Activated CD4-positive, alpha-beta T cell treated with anti-CD3 and anti-CD28 coated beads for 24 hours (primary cell): ENCODE measurements at places on chromosomes 1 and 21.
A peak's percentile ranks its signal among the peaks of the same experiment; 100 is the strongest.

DNA sequence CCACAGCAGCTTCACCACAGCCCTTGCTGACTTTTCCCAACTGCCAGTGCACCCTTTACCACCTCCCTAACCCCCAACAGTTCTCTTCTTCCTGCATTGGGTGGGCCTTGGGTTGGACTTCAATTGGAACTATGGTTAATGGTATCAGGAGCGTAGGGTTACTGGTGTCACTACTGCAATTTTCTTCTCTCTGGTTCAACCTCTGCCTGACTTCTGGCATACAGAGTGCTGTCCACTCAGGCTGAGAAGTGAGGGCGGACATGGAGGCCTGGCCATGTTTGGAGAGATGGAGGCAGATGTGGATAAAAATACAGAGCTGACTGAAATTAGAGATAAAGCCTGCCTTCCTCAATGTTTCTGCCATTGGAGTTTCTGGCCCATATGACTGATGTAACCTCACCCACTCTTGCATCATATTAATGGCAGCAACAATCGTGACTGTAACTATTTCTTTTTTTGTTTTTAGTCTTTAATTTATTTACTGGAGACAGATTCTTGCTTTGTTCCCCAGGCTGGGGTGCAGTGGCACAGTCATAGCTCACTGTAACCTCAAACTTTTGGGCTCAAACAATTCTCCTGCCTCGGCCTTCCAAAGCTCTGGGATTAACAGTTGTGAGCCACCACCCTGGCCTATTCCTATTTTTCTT lies 87.8 kb downstream of the NAV1 start:
- DNase-seq = no peak

GRCh38 chr1:27109103-27109822 lies 45.7 kb downstream of the SLC9A1 start:
- no peak for DNase-seq

GRCh38 chr21:45167796-45168222 lies 93.4 kb downstream of the ADARB1 start:
- no peak for DNase-seq

DNA sequence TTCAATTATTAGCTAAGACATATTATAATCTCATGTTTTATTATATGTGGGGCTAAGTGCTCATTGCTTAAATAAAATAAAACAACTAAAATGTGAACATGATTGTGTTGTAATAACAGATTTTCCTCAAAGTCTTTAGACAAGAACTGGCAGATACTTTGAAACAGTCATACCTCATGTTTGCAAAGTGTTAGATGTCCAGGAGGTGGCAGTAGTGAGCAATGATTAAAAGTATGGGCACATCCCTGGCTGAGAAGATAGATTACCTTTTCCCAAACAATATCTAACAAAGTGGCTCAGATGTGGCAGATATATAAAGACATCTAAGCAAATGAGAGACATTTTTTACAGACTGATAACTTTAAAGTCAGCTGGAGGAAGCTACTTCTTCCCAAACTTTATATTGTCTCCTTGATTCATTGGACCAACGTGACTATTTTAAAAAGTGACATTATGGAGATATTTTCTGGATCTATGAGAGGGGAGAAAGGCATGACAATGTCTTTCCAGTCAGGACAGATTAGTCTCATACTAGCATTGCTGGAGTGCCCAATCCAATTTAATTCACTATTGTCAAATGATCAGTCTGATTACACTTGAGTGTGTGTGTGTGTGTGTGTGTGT lies 269.8 kb downstream of the S1PR1 start:
- DNase-seq = peak; percentile 42

- DNase-seq = no peak
Measured at GRCh38 chr1:84078108-84078841, 65.8 kb upstream of the PRKACB start.

DNA sequence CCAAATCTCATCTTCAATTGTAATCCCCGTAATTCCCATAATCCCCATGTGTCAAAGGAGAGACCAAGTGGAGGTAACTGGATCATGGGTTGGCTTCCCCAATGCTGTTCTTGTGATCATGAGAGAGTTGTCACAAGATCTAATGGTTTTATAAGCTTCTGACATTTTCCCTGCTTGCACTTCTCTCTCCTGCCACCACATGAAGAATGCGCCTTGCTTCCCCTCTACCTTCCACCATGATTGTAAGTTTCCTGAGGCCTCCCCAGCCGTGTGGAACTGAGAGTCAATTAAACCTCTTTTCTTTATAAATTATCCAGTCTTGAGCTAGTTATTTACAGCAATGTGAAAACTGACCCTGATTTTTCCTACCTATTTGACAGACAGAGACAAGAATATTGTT lies 162.5 kb upstream of the SYT6 start:
- DNase-seq = no peak

DNA sequence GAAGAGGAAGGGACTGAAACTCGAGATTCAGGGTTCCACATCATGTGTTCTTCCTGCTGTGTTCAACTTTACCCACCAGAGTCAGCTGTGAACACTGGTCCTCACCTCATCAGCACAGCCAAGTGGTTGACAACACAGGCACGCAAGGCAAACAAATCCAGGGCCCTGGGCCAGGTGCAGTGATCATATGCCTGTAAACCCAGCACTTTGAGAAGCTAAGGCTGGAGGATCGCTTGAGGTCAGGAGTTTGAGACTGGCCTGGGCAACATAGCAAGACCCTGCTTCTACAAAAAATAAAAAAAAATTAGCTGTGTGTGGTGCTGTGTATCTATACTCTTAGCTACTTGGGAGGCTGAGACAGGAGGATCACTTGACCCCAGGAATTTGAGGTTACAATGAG lies 8.4 kb upstream of the XKR8 start:
- DNase-seq = no peak

- DNase-seq = no peak
Measured at GRCh38 chr1:94636624-94637023, 95.1 kb upstream of the F3 start.

DNA sequence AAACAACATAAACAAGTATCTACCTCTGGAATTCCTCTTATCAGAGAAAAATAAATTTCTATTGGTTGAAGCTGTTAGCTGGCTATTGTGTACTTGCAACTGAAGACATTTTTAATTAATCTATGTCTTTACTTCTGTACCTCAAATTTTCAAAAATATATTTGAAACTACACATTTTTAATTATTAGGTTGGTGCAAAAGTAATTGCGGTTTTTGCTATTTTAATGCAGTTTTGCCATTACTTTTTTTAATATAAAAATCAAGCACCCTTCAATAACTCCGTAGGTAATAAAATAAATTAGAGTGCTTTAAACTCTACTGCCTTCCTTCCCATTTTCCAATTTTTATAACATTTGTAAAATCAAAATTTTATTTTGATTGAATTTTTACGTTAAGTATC lies 262.1 kb upstream of the DUSP10 start:
- no peak for DNase-seq

DNA sequence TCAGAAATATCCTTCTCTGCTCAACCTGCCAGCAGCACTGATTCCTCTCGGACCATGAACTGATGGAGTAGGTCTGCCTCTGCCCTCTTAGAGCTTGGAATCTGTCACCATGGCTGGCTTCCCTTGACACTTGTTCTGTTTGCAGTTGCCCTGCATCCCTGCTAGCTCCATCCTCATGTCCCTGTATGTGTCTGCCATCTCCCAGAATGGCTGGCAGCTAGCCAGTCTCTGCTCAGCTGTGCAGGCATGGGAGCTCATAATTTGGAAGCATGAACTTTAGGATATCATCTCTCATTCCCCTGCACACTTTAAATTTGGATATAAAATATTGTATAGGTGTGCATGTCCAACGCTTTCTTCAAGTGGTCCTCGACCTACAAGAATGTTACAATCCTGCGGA lies 95.4 kb downstream of the C1orf94 start:
- no peak for DNase-seq

DNA sequence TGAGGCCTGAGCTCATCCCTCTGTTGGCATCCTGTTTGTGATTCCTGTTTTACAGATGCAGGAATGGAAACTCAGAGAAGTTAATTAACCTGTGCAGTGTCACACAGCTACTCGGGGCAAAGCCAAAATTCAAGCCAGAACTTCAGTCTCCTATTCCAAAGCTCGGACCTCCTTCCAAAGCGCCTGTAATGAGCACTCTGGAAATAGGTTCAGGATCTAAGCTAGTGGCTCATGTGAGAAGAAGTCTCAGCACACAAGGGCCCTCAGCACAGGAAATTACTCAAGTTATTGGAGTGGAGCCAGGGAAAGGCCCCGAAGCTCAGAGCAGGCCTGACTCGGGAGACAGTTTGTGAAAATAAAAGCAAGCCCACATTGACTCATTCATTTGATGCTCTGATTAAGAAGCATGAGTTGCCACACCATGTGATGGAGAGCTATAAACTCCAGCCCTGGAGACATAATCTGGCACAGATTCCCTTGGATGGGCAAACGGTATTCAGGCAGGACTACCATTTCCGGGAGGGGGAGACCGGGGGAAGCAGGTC lies 50.6 kb upstream of the LYST start:
- peak; percentile 52 for DNase-seq

GRCh38 chr1:52920791-52921291 lies 699 bp downstream of the ECHDC2 start:
- no peak for DNase-seq

GRCh38 chr21:34365809-34366208 lies 2.0 kb downstream of the KCNE2 start:
- DNase-seq = no peak

GRCh38 chr21:35390013-35390776 lies 341.1 kb upstream of the RUNX1 start:
- no peak for DNase-seq

- no peak for DNase-seq
Measured at GRCh38 chr1:101748077-101748476, 248.6 kb downstream of the OLFM3 start.

GRCh38 chr1:68221001-68221979 lies 11.0 kb downstream of the WLS start:
- no peak for DNase-seq

GRCh38 chr1:35507947-35508346 lies 49.3 kb downstream of the KIAA0319L start:
- DNase-seq = no peak
